ENCODE measurements at places on chromosomes 6 and 20.
A peak's percentile ranks its signal among the peaks of the same experiment; 100 is the strongest.

DNA sequence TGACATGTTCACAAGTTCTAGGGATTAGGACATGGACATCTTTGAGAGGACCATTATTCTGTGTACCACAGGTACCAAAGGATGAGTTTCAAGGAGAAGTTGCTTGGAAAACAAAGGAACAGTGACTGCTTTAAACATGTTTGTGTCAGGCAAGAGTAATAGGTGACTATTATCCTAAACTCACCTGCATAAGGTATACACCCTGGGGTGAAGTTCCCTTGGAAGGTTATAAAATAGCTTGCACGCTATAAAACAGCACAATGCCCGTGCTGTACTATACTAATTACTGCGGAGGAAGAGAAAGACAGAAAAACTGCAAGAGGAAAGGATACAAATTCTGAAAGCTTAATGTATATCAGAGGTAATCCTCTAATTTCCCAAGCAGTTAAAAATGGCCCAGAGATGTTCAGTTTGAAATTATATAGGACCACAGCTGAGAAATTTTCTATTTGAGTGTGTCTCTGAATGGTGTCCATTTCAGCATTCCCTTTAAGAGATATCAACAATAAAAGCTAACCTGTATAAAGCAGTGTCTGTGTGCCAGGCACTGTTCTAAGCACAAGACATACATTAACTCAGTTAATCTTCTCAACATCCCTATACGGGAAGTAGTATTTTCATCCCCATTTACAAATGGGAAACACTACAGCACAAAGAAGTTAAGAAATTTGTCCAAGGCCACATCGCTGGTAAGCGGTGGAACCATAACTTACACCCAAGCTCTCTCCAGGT, 19.7 kb downstream of the TBC1D32 start:
- DNase-seq: no peak

DNA sequence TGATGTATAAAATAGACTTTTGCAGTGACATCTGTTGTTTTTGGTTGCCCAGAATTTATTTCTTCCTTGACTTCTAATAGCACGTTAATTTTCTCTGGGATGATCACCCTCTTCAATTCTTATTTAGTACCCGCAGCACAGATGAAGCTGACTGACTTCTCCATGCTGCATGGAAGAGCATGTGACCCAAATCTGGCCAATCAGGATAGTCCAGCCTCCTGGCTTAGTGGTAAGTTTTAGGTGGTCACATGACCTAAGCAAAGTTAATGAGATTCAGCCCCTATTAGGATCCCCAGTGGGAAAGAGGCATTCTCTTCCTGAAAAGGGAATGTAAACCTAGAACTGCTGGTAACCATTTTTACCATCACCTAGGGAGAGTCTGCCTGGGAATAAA, 13.8 kb upstream of the SIRT5 start:
- DNase-seq: no peak

- DNase-seq: no peak
Measured at GRCh38 chr6:158817728-158818580, 1.2 kb downstream of the EZR start.

- DNase-seq: no peak
Measured at GRCh38 chr6:55536391-55536956, 42.5 kb downstream of the HMGCLL1 start.

GRCh38 chr20:46832555-46832954, 62.1 kb upstream of the EYA2 start:
- no peak for DNase-seq

DNA sequence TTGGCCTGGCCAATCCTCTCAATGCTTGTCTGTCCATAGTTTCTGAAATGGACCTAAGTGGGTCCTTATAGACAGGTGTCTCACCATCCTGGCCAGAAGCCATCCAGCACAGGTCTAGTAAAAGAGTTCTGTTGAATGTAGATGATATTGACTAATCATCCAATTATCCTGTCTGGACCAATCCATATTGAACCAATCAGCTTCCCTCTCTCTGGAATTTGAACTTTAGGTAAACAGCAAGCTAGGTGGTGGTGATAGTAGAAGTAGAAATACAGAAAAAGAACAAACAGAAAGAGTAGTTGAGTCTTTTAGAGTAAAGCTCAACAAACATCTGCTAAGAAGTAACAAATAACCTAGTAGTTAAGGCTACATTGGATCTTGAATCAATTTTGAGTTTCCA, 9.5 kb upstream of the PNRC1 start:
- DNase-seq: no peak

- DNase-seq: no peak
Measured at GRCh38 chr20:52896348-52896747, 75.8 kb upstream of the TSHZ2 start.

GRCh38 chr20:32479697-32480171, 105.4 kb downstream of the NOL4L start:
- no peak for DNase-seq

- no peak for DNase-seq
Measured at GRCh38 chr6:137692806-137693205, 174.3 kb upstream of the TNFAIP3 start.

DNA sequence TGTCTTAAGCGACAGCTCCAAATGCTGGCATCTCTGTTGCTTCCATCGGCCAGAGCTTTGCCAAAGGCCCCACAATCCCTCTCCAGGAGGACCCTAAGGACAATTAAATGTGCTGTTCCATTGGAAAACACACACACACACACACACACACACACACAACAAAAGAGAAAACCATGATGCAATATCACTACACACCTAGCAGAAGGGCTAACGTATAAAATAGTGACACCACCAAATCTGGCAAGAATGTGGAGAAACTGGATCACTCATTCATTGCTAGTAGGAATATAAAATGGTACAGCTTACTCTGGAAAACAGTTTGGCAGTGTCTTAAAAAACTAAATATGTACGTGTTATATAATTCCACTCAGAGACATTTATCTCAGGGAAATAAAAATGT, 13.0 kb upstream of the TMEM14A start:
- DNase-seq: no peak

DNA sequence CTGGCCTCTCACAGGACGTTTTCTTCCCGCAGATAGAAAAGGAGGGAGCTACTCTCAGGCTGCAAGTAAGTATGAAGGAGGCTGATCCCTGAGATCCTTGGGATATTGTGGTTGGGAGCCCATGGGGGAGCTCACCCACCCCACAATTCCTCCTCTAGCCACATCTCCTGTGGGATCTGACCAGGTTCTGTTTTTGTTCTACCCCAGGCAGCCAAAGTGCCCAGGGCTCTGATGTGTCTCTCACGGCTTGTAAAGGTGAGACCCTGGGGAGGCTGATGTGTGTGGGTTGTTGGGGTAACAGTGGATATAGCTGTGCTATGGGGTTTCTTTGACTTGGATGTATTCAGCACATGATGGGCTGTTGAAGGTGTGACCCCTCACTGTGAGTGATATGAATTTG, 52.0 kb upstream of the POLR1H start:
- DNase-seq: no peak

- DNase-seq: no peak
Measured at GRCh38 chr20:62885046-62885895, 23.6 kb upstream of the TCFL5 start.

GRCh38 chr6:153023977-153024708, 21.6 kb upstream of the MTRF1L start:
- no peak for DNase-seq

GRCh38 chr6:138618168-138618567, 118.9 kb upstream of the NHSL1 start:
- DNase-seq: no peak

- no peak for DNase-seq
Measured at GRCh38 chr6:129440691-129441090, 269.3 kb downstream of the ARHGAP18 start.

DNA sequence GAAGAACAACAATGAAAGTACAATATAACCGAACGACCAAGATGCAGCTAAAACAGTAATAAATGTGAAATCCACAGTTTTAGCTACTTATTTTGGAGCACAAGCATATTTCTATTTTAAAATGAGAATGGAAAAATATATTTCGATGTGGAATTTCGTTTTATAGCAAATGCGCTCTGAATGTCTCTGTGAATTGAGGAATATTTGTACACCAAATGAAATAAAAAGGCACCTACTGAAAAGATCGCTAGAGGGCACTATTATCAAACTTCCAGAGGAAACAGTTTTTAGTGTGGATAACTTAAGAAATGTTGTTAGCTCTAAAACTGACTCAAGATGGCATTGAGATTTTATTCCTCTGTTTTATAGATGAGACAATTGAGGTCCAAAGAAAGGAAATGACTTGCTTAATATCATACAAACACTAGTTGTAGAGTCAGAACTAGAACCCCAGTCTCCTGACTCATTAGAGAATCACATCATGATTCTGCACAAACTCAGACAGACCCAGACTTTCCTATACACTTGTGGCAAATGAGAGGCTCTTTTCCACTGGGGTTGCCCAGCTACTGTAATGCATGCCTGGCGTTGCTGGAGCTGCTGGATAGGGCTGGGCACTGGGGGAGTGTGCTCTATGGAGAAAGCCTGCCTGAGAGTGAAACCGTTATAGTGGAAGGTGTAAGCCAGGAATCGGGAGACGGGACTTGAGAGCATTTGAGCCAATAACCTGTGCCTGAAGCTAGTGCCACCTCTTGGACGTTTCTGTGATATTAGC, 51.9 kb downstream of the GCLC start:
- peak; percentile 40 for DNase-seq

DNA sequence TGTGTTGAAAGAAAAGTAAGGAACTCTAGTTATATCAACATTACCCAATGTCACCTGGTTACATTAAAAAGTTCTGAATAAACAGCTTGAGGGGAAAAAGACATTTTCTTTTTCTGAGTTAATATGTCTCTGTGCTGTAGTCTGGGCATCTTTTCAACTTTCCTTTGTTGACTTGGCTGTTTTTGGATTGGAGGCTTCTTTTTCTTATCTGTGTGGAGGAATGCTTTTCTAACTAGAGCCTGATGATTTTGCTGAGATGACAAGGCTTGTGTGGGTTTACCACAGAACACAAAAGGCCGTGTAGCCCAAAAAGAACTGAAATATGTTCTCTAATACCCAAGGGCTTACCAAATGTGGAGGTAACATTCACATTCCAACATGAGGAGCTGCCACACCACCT, 161.8 kb downstream of the KCNQ5 start:
- DNase-seq: no peak

GRCh38 chr6:143612186-143612585, 65.6 kb upstream of the PHACTR2 start:
- no peak for DNase-seq

- DNase-seq: no peak
Measured at GRCh38 chr6:144062786-144063185, 32.6 kb downstream of the SF3B5 start.

- no peak for DNase-seq
Measured at GRCh38 chr20:61861054-61861841, 204.4 kb downstream of the TAF4 start.

- DNase-seq: no peak
Measured at GRCh38 chr6:138677538-138677937, 96.0 kb upstream of the CCDC28A start.

- no peak for DNase-seq
Measured at GRCh38 chr6:135520781-135521180, 23.2 kb upstream of the AHI1 start.

- no peak for DNase-seq
Measured at GRCh38 chr20:38805502-38805957, at the start of gene PPP1R16B. Gene PPP1R16B, plus strand, starts transcription at chr20:38805697. Its CDS starts 30,229 bp downstream, at chr20:38835926.

DNA sequence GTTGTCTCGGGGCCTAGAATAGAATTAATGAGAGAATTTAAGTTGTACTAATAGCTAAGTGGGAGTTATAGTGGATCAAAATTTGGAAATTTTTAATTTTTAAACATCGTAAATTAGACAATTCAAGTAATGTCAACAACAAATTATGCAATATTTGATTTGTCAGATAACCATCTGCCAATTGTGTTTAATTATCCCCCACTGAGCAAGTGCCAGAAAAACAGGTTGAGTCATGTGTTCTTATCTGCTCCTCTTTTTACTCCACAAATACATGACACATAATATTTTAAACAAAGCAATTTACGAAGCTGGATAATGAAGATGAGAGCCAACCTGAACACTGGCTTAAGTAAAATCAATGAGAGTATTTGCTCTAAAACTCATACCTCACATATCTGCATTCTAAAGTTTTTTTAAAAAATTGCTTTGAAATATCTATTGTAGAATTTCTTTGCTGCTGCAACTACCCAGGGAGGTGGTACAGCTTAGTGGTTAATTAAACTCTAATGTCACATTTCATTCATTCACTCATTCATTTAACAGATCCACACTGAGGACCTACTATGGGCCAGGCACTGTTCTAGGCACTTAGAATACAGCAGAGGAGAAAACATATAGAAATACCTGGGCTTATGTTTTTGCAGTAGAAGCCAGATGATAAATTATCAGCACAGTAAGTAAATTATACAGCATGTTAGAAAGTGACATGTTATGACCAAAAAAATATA, 57.1 kb upstream of the MAP7 start:
- DNase-seq: no peak

DNA sequence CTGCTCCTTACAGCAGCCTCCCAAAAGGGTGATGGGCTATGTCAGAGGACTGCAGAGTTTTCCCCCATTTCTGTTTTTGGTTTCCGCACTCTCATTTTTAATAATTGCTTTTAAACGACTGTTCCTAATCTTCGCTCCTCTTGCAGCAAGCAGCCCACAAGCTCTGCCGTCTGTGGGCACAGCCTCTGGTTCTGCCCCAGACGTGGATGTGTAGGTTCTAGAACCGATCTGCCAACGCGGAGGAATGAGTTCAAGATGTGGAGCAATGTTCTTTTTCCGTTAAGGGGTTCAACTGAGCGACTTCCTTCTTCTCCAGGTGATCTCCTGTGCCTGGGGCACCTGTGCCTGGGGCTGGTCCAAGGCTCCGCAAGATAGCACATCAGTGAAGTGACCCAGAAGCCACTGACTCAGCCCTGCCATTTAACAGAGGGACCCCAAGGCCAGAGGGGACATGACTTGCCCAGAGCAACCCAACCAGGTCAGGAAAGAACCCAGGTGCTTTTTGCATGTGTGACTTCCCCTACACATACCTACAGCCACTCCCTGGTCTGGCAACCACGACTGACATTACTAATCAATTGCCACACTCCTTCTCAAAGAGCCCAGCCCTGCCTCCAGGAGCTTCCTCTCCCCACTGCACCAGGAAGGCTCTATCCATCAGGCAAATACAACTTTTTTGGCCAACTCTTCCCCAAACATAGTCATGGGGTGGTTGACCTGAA, 22.7 kb downstream of the PMEPA1 start:
- DNase-seq: no peak

DNA sequence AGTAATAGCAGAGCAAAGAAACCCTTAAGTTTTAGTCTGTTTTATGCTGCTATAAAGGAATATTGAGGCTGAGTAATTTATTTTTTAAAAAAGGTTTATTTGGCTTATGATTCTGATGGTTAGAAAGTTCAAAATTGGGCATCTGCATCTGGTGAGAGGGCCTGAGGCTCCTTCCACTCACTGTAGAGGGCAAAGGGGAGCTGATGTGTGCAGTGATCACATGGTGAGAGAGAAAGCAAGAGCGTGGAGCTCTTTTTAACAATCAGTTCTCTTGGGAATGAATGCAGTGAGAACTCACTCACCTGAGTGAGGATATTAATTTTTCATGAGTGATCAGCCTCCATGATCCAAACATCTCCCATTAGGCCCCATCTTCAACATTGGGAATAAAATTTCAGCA, 36.4 kb upstream of the SAMD3 start:
- no peak for DNase-seq

All from left renal pelvis (tissue), 4 donors.